NCI-H1930 (cell line): ENCODE measurements at places on chromosomes 2 and 18.

GRCh38 chr2:119384971-119385370, 18.2 kb downstream of the DBI start:
- no peak for DNase-seq

GRCh38 chr2:215489288-215489848, 53.5 kb upstream of the FN1 start:
- DNase-seq = no peak

GRCh38 chr2:16656784-16657391, 8.7 kb downstream of the CYRIA start:
- no peak for DNase-seq

DNA sequence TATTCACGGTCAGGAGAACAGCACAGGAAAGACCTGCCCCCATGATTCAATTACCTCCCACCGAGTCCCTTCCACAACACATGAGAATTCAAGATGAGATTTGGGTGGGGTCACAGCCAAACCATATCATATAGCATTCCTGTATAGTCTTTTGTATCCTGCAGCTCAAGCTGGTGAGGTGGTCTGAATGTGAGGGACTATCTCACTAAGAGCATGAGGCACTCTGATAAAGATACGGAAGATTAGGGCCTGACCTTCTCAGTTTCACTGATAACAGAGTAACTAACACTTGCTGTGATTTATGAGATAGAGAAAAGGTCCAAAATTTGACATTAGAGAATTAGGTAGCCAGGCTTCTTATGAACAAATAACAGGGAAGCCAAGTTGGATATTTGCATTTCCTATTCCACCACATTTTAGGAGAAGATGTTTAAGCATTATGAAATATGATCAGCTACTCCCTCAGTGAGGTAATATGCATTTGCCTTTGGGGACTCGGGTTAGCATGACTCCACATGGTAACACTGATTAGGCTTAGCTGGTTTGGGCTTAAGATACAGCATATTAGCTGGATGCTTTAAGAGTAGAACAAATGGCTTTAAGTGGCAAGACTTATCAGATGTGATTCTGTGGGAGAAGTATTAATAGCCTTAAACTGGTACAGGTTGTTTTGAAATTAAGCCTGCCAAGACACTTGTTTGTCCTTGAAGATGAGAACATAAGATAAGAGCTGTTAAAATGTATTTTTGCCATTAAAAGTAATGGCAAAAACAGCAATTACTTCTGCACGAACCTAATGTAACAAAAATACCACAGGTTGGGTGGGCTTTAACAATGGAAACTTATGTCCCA, 106.9 kb upstream of the MSTN start:
- no peak for DNase-seq
